Tracheal epithelial cell (primary cell): ENCODE measurements at places on chromosomes 3 and 15. TPM values are rescaled to one million over a fixed set of nuclear protein-coding genes. Genes with fewer than 3 reads are reported as not detected.

CDC25A gene
- total RNA-seq = 3.8 and 4.3 TPM in 2 replicates

MINAR1 gene
- 0.24 and 0.64 TPM in 2 replicates for total RNA-seq

IQCH gene
- total RNA-seq = 1.7 and 2.7 TPM in 2 replicates

SHC4 gene
- 1.5 and 1.9 TPM in 2 replicates for total RNA-seq

CD200 gene
- under 0.01 and 1.7 TPM in 2 replicates for total RNA-seq

SPTBN5 gene
- 0.43 and 0.48 TPM in 2 replicates for total RNA-seq

SAXO2 gene
- under 0.01 TPM in 1 of 2 replicates, not detected in the other for total RNA-seq

MORC1 gene
- not detected in 2 replicates for total RNA-seq

HIGD2B gene
- not detected in 2 replicates for total RNA-seq

EIF4A2 gene
- 511 and 723 TPM in 2 replicates for total RNA-seq

ZNF860 gene
- 1.4 and 1.9 TPM in 2 replicates for total RNA-seq

GOLGA8T gene
- total RNA-seq = not detected in 2 replicates

ACTRT3 gene
- 1.9 and 2.9 TPM in 2 replicates for total RNA-seq

PYDC2 gene
- not detected in 2 replicates for total RNA-seq

BUB1B gene
- 1.7 and 2.3 TPM in 2 replicates for total RNA-seq

ANKUB1 gene
- 1.3 and 1.4 TPM in 2 replicates for total RNA-seq
